ENCODE measurements at places on chromosomes 5 and 9.

DNA sequence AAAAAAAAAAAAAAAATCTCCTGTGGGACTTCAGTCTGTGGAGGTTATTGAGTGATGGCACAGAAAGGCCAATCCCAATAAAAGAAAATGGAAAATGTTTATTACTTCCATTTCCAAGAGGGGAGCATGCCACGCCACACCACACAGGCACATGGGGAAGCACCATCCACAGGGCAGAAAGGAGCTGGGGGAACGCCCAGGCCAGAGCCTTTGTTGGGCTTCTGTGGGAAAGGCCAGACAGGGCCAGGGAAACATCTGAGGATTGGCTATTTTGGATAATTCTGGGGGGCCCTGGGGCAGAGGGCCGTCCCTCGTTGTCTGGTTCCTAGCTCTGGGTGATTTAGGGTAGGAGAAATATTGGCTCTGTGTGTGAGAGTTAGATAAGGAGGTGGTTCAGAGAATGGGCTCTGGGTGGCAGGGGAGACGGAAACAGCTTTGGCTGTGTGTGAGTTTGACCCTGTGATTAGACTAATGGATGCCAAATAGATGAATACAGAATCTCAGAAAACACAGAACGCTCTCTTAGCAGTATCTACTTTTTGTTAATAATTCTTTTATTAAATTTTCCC lies 49.0 kb upstream of the ABL1 start:
- DNase-seq, result no peak

- no peak for DNase-seq
Measured at GRCh38 chr5:43348861-43349363, 35.7 kb upstream of the HMGCS1 start.

- no peak for DNase-seq
Measured at GRCh38 chr9:3850098-3850497, 324.3 kb upstream of the RFX3 start.

- DNase-seq, result no peak
Measured at GRCh38 chr5:58074222-58074621, 385.7 kb downstream of the PLK2 start.

DNA sequence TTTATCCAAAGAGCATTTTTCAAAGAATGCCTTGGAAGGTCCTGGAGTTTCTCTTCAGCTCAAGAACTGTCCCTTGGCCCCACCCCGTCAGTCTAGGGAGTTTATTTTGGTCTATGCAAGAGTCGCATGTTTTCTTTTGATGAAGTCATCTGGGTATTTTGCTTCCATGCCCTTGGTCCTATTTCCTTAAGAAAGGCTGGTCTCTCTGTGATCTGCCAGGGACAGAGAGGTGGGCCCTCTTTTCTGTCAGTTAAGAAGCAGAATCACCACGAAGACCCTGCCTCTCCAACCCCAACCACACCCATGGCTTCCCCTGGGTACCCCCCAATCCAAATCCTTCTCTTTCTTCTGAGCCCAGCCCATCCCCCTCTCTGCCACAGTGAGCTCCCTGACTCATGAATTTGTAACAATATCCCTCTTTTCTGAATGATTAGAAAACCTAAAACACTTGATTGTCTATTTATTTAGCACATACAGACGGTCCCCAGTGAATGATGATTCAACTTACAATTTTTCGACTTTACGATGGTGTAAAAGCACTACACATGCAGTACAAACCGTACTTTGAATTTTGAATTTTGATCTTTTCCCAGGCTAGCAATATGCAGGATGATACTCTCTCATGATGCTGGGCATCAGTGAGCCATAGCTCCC lies 163.5 kb upstream of the ADRA1B start:
- DNase-seq, result no peak

GRCh38 chr9:134434894-134435506 lies 108.7 kb downstream of the RXRA start:
- peak; percentile 93 for DNase-seq

GRCh38 chr9:133603135-133603927 lies 5.9 kb downstream of the FAM163B start:
- DNase-seq, result no peak

DNA sequence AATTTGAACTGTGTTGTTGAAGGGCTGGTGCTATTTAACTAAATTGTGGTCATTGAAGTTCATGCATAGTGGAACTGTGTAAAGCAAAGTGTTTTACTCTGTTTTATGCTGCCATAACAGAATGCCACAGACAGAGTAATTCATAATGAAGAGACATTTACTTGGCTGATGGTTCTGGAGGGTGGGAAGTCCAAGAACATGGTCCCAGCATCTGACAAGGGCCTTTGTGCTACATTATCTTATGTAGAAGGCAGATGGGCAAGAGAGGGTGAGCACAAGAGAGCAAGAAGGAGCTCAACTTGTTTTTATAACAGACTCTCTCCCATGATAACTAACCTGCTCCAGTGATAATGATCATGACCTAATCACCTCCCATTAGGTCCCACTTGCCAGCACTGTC lies 101.9 kb upstream of the NR3C1 start:
- DNase-seq, result no peak

- DNase-seq, result no peak
Measured at GRCh38 chr5:144979516-144980264, 809.0 kb downstream of the KCTD16 start.

GRCh38 chr5:80368661-80369480 lies 39.0 kb upstream of the ZFYVE16 start:
- no peak for DNase-seq

- no peak for DNase-seq
Measured at GRCh38 chr9:127347831-127348776, 48.9 kb upstream of the SLC2A8 start.

DNA sequence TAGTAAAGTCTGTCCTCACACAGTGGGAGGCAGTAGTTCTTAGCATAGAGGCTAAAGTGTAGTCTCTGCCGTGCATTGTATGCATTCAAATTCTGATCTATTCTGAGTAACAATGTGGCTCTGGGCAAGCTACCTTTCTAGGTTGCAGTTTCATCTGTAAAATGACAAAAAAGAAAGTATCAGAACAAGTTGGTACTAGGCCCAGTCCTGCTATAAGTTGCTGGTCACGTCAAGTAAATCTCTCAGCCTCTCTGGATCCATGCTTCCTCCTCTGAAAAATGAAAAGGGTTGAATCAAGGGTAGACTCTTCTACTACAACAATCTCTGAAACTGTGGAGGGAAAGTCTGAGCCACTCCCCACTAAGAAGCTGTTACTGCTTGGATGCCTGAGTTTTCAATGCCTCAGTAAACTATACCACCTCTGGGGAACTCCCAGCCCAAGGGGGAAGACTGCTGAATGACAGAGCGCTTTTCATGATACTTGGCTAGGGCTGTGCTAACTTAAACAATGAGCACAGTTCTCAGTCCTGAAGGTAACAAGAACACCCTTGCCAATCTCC lies 34.5 kb upstream of the SPARC start:
- DNase-seq, result no peak

GRCh38 chr9:120839146-120839545 lies 3.6 kb downstream of the PSMD5 start:
- no peak for DNase-seq

- no peak for DNase-seq
Measured at GRCh38 chr5:153672347-153673090, 182.0 kb downstream of the GRIA1 start.

- no peak for DNase-seq
Measured at GRCh38 chr5:149757197-149757947, 27.3 kb downstream of the PPARGC1B start.

DNA sequence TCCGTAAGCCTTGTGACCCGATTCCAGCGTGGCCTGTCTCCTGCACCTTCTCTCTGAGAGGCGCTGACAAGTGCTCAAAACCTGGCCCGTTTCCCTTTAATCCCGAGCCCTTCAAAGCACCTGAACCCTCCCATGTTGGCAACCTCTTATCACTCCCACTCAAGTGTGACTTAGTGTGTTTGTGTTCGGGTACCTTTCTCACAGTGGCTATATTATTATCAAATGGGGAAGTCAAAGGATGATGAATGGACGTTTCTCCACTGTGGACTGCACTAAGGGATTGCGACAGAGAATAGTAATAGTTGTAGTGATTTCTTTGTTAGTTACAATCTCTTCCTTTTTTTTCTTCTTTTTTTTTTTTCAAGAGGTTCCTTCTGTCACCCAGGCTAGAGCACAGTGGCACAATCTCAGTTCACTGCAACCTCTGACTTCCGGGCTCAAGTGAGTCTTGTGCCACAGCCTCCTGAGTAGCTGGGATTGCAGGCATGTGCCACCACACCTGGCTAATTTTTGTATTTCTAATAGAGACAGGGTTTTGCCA lies 65.4 kb upstream of the TNFSF8 start:
- DNase-seq, result no peak

DNA sequence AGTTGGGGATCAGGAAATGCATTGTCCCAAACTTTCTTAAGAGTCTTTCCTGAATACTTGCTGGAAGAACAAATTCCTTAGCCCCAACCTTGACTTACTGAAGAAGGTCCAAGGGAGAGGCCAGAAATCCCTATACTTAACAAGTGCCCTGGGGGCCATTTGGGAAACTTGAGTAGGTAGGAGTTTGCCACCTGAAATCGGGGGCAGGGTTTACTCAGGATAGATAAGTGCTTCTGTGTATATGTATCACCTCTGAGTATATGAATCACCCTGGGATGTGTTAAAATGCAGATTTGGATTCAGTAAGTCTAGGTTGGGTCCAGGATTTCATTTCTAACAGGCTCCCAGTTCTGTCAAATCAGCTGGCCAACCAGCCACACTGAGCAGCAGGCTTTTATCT lies 47.9 kb upstream of the MYO10 start:
- DNase-seq, result no peak

- no peak for DNase-seq
Measured at GRCh38 chr5:150498501-150498900, 9.4 kb upstream of the NDST1 start.

- DNase-seq, result no peak
Measured at GRCh38 chr5:138469540-138470321, 4.5 kb downstream of the EGR1 start.

DNA sequence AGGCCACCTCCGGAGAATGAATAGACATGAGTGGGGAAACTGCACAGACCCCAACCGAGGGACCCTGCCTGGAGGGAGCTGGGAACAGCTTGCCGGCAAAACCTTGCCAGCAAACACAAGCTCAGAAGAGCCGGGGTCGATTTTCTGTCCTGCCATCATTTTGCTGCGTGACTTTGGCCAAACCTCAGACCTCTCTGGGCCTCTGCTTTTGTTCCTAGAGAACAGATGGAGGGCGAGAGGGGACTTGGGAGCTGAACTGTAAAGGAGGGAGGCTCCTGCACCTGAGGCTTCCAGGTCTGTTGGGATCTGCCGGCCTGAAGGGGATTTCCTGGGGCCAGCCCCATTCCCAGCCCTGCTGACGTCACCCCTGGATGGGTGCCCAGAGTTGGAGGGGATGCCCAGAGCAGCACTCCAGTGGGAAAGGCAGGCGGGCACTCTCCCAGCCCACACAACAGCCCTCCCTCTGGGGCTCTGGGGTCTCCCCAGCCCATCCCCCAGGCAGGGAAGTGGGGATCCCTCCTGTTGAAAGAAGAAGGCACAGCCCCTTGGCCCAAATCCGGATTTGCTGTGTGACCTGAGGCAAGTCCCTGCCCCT lies 40.4 kb upstream of the SYNPO start:
- DNase-seq, result no peak

- no peak for DNase-seq
Measured at GRCh38 chr9:21690561-21690960, 111.9 kb upstream of the MTAP start.

- DNase-seq, result no peak
Measured at GRCh38 chr5:81241961-81242648, 9.0 kb downstream of the CKMT2 start.

- DNase-seq, result no peak
Measured at GRCh38 chr9:113139225-113139829, 11.5 kb upstream of the SLC31A2 start.

GRCh38 chr9:127707766-127708165 lies 978 bp downstream of the CFAP157 start:
- no peak for DNase-seq

- no peak for DNase-seq
Measured at GRCh38 chr5:159017786-159018185, 81.9 kb downstream of the EBF1 start.

DNA sequence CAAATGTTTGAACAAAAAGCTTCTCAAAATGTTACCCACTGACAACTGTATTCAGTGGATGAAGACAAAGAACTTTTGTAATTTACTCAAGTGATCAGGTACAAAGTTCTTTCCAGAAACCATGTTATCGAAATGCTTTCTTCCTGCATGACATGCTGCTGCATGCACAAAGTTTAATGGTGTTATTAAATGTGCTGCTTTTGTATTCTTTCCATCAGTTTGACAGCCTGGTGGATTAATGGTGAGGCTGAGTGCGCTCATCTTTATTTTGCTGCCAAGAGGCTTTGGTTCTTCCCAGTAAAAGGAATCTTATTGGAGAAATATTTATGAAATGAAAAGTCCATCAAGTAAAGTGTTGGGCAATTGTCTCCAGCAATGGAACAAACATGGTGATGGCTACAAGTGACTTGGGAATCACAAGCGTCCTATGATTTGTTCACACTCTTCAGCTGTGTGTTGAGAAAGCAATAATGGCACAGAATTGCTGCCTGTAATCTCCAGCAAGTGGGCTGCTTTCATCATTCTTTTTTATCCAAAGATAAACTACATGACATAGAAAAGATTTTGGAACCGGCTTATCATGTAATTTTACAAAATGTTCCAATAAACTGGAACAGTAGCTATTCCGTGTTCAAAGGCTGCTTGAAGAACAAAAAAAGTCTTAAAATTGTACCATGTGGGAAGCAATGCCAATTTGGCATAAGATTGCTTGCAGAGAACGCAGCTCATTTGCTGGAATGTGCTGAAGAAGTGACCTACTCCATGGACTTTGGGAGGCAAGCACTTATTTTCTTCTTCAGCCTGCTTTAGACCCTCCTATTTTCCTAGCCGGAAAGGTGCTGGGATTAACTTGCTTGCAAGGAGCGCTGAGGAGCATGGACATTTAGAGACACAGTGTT lies 153.1 kb downstream of the HSD17B3 start:
- DNase-seq, result no peak

DNA sequence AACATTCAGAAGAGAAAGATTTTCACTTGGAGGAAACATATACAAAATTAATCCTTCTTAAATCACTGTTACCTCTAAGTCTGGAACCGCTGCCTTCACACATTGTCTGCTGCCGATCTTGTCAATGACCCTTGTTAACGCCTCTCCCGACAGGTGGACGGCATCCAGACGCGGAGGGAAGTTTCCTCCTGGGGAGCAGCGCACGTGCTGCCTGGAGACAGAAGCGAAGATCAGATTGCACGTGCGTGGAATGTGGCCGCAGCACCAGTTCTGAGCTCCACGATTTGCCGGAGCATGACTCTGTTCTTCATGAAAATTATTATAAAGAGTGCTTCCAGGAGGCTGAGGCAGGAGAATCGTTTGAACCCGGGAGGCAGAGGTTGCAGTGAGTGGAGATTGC lies 183.6 kb upstream of the IRX4 start:
- DNase-seq, result no peak
